ENCODE measurements at places on chromosomes 16 and 17.

DNA sequence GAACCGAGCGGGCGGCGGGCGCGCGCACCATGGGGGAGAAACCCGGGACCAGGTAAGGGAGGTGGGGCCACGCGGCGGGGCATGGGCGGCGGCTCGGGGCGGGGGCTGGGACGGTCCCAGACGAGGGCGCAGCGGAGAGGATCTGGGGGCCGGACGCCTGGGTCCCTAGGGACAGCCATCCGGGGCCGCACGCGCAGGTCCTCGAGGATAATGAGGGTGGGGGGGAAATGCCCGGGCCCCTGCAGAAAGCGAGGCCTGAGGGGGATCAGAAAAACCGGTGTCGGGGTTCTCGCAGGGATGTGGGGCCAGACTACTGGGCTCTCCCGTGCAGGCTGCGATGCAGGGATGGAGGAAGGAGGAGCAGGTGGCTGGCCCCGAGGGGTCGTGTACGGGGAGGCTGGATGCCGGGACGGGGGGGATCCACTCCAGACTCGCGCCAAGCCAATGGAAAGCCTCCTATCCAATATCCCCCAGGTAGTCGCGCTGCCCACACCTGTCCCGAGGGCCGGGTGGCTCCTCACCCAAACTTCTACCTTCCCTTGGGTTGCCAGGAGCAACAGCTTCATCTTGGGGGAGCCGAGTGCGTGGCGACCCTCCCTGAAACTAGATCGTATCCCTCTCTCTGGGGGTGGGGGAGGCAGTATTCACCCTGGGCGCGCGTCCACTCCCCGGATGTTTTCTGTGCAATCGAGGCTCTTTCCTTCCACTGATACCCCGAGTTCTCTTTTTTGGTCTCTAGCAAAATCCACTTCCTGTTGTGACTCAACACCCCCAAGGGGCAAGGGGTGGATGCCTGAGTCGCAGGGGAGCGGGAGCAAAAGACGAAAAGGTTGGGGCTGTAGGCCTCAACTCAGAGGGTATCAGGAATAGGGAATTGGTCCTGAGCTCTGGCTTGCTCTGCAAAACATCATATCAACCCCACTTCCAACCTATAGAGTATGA lies 532 bp downstream of the ARRB2 start:
- no peak for DNase-seq

DNA sequence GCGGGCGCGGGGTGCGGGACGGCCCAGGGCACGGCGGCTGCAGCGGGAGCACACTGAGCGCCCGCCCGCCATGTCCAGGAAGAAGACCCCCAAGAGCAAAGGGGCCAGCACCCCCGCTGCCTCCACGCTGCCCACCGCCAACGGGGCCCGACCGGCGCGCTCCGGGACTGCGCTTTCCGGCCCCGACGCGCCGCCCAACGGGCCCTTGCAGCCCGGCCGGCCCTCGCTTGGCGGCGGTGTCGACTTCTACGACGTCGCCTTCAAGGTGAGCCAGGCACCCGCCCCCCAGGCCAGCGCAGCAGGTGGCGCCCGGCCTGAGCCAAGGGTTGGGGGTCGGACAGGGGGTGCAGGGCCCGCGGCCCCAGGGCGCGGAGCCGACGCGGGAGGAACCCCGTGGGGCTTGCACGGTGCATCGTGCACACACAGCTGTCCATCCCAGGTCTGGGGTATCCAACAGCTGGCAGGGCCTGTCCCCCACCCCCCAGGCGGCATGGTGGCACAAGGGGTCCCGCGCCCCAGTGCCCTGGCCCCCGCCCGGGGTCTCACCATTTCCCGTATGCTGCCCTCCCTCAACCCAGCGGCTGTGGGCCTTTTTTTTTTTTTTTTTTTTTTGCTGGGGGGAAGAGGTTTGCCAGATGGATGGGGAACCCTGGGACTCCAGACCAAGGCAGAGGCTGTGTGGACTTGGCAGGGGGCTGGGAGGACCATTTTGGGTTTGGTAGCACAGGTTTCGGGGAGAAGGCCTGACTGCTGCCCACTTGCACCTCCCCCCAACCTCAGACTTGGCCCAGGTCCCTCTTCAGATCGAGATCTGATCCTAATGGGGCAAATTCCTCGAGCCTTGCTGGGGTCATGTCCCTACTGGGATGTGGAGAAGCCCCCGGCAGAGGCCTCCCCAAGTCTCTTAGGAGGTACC lies 547 bp downstream of the RAB26 start:
- DNase-seq: no peak

GRCh38 chr17:63434951-63435571 lies 11.0 kb downstream of the CYB561 start:
- peak; percentile 85 for DNase-seq

GRCh38 chr16:855471-855870 lies 54.9 kb upstream of the GNG13 start:
- no peak for DNase-seq

All from HTR-8/SVneo (cell line).